Thoracic aorta (tissue), 2 donors: ENCODE measurements at places on chromosomes 12 and 14.

DNA sequence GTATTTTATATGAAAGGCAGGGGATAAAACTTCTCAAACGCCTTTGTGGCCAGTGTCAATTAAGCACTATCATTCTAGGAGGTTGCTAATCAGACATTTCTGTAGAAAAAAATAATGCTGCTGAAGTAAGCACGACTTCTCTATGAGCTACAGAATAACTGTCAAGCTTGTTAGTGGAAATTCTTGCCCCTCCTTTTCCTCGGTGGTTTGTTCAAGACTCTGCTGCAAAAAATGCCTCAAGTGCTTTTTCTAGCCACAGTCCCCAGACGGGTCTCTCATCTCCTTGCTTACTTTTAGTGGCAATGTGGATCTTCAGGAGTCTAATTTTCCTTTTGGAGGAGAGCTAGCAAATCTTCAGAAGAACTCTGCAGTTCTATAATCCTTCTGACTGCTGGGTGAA is 452.0 kb downstream of the FUT8 start:
- DNase-seq, result no peak

DNA sequence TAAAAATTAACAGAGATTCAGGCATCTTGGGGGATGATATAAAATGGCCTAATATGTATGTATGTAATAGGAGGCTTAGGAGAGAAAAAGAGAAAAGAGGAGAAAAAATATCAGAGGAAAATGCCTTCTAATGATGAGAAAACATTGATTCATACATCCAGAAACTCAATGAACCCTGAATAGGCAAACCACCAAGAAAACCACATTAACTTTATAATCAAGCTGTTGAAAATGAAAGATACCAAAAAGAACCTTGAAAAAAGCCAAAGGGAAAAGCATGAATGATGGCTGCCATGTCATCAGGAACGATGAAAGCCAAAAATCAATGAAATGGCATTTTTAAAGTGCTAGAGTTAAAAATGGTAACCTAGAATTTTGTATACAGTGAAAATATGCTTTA is 180.2 kb downstream of the EPS8 start:
- no peak for DNase-seq

DNA sequence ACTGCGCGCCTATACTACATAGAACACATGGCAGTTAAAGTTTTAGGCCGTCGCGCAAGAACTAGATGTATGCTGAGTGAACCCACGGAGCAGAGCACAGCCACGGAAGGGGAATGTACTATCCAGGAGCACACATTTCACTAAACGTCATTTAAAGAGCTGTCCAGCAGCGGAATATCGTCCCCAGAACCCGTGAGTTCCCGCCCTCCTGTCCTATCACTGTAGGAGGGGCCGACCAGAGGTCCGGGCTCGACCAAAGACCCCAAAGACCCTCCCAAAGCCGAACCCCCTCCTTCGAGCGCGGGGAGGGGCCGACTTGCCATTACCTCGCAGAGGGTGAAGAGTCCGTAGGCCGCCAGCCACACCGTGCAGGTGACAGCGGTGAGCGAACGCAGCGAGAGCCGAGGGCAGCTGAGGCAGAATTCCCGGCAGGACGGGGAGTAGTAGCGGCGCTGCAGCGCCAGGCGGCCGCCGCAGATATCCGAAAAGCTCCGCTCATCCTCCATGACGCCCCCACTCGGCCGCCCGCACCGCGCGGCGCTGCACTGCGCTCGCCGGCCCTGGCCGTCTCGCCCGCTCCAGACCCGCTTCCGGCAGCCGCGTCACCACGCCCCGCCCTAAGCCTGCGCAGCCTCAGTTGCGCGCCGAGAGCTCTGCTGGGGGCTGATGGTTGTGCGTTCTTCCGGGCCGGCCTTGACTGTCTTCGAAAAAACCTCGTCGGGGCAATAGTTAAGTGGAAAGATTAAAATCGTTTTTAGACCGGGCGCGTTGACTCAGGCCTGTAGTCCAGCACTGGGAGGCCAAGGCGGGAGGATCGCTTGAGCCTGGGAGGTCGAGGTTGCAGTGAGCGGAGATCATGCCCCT is at the start of gene PIGH:
Gene PIGH (minus strand): TSS at position 571 of the 864 bp plus-strand sequence. CDS start 65 bp downstream, at position 506.
- no peak for DNase-seq

GRCh38 chr12:40446385-40446784 is 221.6 kb downstream of the LRRK2 start:
- DNase-seq, result no peak

DNA sequence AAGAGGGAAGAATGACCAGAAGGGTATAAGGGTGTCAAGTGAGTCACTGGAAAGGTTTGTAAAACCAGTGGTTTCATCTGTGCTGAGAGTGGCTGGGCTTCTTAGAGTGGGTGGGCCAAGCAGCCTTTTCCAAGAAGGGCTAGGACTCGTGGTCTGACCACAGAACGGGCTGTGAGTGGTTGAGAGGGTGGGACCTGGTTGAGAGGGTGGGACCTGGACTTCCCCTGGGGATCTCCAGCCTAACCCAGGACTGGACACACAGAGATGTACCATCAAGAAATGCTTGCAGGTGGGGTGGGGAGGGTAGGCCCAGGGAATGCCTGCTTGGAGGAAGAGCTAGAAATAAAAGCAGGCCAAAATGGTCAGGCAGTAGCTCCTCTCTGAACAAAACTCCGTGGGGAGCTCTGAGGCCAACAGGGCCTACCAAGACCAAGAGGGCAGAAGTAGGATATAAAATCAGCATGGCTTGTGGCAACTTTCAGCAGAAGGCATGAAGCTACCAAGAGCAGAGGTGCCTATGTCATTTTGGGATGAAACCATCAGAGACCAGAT is 140.5 kb downstream of the FOXN3 start:
- DNase-seq, result no peak

DNA sequence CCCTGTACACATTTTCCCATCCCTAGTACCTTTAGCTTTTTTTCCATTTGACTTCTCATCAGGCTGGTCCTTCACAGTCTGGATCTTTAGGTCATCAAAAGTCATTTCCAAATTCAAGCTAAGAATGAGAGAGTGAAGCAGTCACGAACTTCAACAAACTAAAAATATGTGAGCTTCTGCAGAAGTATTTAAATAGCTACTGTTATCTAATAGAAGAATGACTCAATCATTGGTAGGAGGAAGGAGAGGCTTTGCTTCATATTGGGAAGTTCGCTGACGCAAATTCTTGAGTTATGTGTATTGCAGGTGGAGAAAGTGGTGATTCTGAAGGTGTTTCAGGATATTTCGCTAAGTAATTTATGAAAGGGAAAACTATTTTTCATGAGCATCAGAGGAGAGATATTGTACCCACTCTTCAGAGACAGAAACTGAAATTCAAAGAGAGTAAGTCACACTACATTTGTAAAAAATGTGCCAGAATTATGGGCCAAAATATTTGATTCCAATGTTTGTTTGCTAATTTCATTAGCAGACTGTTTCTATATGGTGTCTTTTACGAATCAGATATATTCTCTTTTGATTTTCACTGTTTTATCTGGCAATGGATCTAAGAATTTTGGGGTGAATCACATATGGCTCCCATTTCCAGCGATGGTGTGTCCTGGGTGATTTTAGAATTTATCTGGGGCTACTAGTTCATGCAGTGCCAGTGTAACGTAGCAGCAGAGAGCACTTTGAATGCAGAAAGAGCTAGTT is at the start of gene OLR1:
Gene OLR1 (minus strand): TSS at position 160 of the 756 bp plus-strand sequence. CDS start 55 bp downstream, at position 105.
- no peak for DNase-seq

- no peak for DNase-seq
Observed at GRCh38 chr12:40921563-40922163, 229.4 kb downstream of the CNTN1 start.

- no peak for DNase-seq
Observed at GRCh38 chr12:41515953-41516352, 327.8 kb downstream of the PDZRN4 start.

- no peak for DNase-seq
Observed at GRCh38 chr12:608413-608812, 54.8 kb downstream of the NINJ2 start.

DNA sequence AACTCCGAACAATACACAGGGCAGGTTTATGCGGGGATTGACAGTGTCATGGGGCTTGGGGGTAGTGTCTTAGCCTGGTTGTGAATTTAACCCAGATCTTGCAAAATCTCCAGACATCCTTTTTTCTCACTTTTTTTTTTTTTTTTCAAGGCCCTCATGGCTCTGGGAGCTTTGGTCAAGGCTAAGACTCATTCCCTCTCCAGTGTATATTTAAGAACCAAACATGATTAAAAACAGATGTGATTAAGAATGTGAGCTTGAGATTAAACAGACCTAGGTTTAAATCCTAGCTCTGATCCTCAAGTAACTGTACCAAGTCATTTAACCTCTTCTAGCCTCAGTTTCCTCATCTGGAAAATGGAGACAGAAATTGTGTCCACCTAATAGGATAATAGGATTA is 151.7 kb upstream of the FUT8 start:
- DNase-seq, result no peak

DNA sequence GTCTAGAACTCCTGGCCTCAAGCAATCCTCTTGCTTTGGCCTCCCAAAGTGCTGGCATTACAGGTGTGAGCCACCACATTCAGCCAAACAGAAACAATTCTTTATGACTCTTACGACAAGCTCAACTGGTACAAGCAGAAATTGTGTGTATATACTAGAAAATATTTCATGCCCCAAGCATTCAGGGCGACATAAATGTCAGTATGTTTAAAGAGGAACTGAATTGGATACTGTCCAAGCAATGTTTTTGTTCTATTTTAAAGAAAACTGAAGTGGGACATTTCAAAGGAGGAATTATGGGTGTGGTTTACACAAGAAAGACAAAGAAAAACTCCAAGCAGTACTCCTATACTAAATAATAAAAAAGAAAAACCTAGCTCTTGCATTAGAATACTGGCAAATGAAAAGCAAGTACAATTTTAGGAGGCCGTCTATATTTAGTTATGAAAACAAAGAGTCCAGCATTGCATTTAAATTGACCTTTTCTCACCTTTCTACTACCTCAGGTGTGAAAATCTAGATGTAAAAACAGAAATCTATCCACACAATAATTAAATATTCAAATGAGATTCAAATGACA is 48.9 kb downstream of the PPP1R12A start:
- DNase-seq, result no peak

- no peak for DNase-seq
Observed at GRCh38 chr14:54567224-54567638, 303 bp downstream of the SAMD4A start.

DNA sequence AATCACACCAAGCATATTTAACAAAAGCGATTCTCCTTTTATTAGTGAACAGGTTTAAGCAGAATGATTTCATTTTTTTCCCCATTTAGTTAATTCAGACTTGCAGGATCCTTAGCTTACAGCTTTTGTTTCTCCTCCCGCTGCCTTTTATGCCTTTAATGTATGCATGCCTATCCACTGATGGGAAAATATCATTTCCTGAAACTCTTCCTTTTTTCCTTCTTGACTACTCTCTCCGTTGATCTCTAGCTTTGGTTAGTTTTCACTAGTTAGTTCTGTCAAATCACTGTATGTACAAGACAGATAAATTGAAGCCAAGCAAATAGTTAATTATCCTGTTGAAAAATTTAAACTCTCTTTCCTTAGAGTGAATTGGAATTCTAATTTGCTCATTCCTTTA is 26.3 kb downstream of the NKX2-1 start:
- no peak for DNase-seq

- DNase-seq, result peak; percentile 38
Observed at GRCh38 chr14:68577802-68578541, 214.9 kb downstream of the ZFP36L1 start.

DNA sequence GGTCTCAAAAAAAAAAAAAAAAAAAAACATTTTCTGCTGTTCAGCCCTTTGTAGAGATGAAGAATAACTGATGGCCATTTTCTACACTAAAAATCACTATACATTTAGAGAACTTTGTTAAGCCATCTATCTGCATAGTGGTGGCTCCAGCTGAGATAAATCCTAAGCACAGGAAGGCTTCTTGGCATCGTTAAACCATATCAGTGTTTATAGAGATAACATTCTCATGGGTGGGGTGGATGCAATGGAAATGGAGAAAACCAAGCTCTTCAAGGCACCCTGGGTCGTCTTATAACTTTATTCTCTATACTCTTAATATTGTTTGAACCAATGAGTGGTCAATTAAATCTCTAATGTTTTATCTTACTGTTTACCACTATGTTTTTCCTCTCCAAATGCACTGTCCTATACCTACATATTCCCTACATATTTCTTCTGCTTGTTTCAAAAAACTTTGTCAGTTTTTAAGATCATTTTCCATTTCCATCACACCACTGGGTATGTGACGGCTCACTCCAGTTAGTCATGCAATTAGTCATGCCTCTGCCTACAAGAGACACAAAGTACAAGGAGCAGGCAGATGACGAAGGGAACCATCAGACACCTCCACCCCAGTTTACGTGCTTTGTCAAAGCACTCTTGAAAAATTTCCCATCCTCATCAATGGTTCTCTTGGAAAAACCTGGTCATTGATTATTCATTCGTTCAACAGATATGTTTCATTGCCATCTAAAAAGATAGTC is 119.3 kb upstream of the OVCH1 start:
- no peak for DNase-seq

DNA sequence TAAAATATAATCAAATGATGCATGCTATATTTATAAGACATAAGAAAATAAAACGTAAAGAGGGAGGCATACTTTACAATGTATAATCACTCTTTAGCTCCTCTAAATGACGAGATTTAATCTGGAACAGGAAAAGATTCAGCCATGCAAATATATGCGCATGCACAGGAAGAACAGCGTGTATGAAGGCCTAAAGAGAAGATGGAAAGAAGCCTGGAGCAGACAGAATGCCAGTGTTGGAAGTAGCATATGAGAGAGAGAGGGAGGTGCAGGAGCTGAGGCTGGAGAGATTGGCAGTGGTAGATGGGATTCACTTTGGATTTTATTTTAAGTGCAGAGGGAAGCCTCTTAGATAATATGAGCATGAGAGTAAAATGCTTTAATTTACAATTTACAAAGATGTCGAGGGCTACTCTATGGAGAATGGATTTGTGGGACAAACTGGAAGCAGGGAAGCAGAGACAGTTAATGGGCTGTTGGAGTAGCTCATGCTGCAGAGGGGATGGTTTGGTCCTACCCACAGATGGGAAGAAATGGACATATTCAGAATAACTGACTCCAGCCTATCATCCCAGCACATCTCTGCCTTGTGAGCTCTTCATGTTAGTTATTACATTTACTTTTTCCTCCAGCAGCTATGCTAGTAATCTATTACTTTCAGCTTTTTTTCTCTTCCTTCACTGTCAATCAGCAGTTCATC is 411.1 kb downstream of the TMTC2 start:
- DNase-seq, result no peak

DNA sequence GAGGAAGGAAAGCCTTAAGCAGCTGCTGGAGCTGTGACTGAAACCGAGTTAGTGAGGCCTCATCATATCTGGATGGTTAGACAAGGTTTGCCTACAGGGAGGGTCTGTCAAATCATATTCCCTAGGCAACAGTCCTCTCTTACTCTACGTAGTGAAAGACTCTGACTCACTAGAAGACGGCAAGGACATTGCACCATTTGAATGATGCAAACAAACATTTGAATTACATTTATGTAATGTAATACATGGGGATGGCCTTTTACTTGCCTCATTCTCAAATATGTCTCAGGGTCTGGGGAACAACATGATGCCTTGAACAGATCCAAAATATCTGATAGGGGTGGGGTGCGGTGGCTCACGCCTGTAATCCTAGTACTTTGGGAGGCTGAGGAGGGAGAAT is 29.8 kb upstream of the STRAP start:
- DNase-seq, result no peak
